ENCODE measurements at places on chromosomes 2 and 18. TPM values are rescaled to one million over a fixed set of nuclear protein-coding genes. Genes with fewer than 3 reads are reported as not detected.
A peak's percentile ranks its signal among the peaks of the same experiment; 100 is the strongest.

DNA sequence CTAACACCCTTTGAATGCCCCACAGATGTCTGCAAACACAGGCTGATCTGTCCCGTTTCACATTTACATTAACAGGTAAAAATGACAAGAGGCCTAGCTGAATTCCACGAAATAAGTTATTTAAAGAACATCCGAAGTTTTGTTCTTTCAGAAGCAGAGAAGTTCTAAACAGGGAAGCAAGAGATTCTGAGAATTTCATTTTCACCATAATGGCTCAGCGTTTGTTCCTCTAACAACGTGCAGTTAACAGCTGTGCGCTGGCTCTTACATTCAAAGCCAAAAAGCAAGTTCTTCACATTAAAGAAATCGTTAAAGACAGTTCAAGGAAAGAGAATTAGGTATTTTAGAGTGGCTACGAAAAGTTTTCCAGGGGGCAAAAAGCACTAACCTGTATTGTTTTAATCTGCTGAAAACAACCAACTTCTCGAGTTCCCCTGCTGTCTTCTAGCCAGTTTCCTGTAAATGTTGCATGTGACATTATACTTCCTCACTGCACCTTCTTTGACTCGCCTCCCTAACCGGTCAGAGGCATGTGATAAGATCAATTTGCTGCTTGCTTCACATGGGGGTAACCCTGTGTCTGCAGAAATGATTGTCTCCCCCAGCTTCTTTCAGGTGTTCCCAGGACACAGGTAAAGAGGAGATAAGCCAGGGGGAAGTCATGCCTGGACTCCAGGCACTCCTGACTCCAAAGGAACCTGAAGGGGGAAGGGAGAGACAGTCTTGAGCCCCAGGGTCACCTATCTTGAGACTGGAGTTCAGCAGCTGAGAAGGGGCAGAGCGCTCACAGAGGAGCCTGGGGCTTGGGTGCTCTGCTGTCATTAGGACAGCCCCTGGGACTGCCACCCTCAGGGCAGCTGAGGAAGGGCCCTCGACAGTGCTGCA is 36.8 kb upstream of the WIPF1 start:
- peak; percentile 79 for DNase-seq

- DNase-seq, result peak; percentile 34
Observed at GRCh38 chr2:197599285-197599965, 76.0 kb downstream of the RFTN2 start.

DNA sequence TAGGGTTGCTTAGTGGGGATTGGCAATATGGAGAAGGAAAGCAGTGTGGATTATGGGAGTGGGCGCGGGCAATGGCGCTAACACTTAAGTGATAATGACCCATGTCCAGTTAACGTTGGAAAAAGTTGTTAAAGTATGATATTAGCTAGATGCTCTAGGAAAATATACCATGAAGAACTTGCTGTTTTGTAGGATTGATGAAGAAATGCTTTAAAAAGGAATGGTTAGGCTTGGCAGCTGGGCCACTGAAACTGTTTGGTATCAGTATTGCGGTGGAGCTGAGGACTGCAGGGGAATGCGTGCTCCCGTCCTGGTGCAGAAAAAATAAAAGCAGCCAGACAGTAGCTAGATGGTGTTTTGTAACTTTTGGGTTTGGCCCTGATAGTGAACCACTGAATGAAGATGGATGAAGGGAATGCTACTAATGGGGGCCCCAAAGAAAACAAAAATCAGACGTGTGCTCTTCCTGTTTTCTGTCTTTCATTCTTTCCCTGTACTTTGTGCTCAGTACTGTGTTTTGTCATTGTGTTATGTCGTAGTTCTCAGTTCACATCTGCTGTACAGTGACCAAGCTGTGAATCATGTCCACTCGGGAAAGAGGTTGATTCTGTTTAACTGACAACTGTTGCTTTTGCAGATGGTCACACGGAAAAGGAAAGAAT is 999 bp downstream of the INSIG2 start:
- peak; percentile 51 for DNase-seq

MYOM1 gene
- 0.40 TPM for total RNA-seq

DNA sequence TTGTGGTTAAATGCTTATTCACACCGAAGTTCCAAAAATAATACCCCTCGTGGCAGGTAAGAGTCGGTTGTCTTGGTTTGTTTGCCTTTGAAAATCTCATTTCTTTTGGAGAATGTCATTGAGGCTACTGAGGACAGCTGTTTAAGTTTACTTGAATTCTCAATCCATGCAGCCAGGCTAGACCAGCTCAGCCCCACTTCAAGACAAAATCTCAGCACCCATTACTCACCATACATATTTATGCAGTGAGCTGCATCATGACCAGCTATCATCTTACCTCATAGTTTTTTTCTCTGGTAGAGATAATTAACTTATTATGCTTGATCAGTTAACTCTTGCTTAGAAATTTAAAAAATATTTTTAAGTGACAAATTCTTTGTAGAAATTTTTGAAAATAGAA is 115.9 kb downstream of the HAUS1 start:
- DNase-seq, result no peak

EFR3B gene
- 0.42 TPM for total RNA-seq

- no peak for DNase-seq
Observed at GRCh38 chr2:192775011-192775410, 580.3 kb upstream of the TMEFF2 start.

- DNase-seq, result no peak
Observed at GRCh38 chr2:7508296-7508943, 591.2 kb downstream of the RNF144A start.

AMER3 gene
- not detected for total RNA-seq

- DNase-seq, result no peak
Observed at GRCh38 chr2:148667113-148667836, 22.7 kb downstream of the EPC2 start.

GRCh38 chr2:173891315-173892037 is 73.7 kb downstream of the SP3 start:
- DNase-seq, result no peak

AFG3L2 gene
- total RNA-seq, result 41.8 TPM

CAPN14 gene
- total RNA-seq, result 1.1 TPM

- no peak for DNase-seq
Observed at GRCh38 chr18:76995896-76996295, 136.7 kb downstream of the MBP start.

CYP1B1 gene
- 2.5 TPM for total RNA-seq

Measured in activated naive CD4-positive, alpha-beta T cell treated with anti-CD3 and anti-CD28 coated beads for 36 hours (primary cell).